ENCODE measurements at places on chromosomes 1 and 21. TPM values are rescaled to one million over a fixed set of nuclear protein-coding genes. Genes with fewer than 3 reads are reported as not detected.

The RIMS3 gene
- total RNA-seq: 2.7 TPM

The SH3BGR gene
- total RNA-seq: not detected

The SPATA21 gene
- not detected for total RNA-seq

The NHLH1 gene
- not detected for total RNA-seq

The LAPTM5 gene
- 20.9 TPM for total RNA-seq

- DNase-seq: no peak
These were observed 552.6 kb downstream of the MRPL39 start for GRCh38 chr21:25054689-25055088.

DNA sequence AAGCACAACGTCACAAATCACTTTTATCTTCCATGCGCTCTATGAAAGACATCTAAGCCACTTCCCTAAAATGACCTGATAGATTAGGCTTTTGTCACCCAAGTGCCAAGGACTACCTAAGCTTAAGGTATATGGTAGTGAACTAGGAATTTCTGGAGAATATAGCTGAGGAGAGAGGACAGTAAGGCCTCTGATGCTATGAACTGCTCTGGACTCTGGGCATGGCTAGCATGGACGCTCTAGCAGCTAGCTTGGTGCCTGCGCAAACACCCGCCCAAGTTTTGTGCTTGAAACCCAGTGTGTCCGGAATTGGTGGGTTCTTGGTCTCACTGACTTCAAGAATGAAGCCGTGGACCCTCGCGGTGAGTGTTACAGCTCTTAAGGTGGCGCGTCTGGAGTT lies 42.5 kb downstream of the OR10J5 start:
- no peak for DNase-seq

DNA sequence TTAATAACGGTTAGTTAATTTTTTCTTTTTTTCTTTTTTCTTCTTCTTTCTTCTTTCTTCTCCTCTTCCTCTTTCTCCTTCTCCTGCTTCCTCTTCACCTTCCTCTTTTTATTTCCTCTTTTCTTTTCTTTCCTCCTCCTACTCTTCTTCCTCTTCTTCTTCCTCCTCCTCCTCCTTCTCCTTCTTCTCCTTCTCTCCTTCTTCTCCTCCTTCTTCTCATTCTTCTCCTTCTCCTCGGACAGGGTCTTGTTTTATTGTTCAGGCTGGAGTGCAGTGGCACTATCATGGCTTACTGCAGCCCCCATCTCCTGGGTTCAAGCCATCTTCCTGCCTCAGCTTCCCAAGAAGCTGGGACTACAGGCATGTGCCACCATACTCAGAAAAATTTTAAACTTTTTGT lies 13.4 kb upstream of the ACBD3 start:
- DNase-seq: no peak

DNA sequence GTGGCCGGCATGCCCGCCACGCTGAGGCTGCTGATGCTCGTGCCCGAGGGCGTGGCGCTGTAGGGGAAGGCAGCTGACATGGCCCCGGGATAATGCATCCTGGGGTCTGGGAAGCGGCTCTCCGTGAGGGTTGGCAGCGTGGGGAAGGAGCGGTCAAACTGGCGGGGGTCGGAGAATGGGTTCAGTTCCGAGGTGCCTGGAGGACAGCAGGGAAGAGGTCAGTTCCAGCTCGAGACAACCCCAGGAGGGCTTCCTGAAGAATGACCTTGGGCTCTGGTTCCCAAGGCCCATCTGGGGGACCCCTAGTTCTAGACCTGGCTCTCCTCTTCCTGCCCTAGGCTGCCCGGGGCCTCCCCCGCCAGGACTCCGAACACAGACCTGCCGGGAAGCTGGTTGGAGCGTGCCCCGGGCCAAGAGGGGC lies 27.6 kb downstream of the RUNX3 start:
- no peak for DNase-seq

GRCh38 chr1:10773851-10774614 lies 22.4 kb downstream of the CASZ1 start:
- DNase-seq: no peak

DNA sequence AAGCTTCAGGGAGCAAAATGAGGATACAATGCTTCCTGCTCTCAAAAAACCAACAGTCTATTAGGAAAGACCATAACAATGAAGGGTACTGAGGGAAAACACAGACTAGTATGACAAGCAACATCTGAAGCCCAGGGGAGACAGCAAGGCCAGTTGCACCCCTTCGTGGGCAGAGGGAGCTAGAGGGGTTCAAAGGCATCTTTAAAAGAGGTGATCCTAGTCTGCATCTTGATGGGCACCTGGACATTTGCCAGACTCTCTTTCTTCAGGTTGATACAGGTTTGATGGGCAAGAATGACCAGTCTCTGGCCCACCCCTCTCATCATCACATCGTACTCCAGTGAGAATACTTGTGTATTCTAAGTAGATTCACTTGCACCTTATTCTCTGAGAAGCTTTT lies 177.7 kb downstream of the VAV3 start:
- no peak for DNase-seq
